ENCODE measurements at places on chromosomes 1 and 21.
A peak's percentile ranks its signal among the peaks of the same experiment; 100 is the strongest.

- no peak for DNase-seq
Observed at GRCh38 chr1:181179279-181179986, 90.9 kb downstream of the IER5 start.

DNA sequence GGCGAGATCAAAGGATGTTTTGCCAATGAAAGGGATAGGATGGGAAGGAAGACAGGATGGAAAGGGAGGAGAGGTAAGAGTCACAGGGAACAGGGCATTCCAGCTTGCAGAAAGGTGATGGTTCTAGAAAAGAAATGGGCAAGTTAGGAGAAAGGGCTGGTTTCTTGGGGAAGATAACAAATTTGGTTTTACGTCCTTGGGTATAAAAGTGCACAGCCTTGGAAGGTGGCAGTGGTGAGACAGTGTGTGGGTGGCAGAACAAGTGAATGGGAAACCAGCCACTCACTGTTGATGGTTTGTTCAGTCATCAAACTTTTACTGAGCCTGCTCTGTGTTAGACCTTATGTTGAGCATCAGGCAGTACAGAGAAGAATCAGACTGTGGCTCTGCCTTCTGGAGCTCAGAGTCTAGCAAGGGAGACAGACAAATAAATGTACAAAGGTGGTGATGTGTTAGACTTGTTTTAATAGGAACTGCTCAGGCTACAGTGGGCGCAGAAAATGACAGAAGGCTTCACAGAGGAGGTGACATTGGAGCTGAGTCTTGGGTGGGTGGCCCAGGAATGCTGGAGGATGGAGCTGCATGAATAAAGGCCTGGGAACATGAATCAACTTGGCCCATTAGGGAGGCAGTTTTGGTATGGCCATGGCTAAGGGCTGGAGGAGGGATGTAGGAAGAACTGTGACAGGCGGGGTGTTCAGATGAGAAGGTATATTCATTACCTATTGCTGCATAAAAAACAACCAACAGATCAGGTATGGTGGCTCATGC, 76.3 kb downstream of the EPHB2 start:
- DNase-seq, result no peak

DNA sequence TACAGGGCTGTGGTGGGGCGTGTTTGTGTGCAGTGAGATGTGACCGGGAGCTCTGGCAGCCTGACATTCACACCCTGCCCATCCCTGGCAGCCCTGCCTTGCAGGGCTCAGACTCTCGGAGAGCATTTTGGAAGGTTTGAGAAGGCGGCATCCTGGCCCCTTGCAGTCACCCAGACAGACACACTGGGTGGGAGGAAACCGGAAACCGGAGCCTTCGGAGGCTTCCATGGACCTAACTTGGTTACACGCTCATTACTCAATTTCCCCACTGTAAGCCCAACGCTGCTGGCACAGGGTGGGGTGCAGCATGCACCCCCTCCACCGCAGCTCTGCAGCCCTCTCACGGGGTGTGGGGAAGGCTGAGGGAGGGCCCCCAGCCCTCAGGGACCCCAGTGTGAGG, 22.2 kb upstream of the RSPO1 start:
- no peak for DNase-seq

DNA sequence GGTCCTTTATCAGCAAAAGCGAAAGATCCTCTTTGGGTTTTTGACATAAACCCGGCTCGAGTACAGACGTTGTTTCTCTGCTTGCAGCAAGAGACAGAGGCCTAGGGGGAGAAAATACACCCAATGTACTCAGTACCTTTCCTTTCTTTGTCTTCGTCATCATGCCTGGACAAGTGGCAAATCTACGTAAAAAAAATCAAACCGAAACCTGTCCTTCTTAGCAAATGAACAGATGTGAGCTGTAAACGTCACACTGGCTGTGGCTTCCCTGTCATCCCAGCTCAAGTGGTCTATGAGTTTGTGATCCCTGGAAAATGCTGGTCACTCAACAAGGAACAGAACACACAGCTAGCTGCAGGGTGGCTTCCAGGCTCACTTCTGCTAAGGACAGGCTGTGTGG, 39.9 kb downstream of the STPG1 start:
- DNase-seq, result no peak

- no peak for DNase-seq
Observed at GRCh38 chr1:97379387-97380075, 541.3 kb downstream of the DPYD start.

GRCh38 chr1:67759692-67760029, 73.6 kb downstream of the GNG12 start:
- DNase-seq, result no peak

GRCh38 chr1:94783342-94784189, 36.6 kb upstream of the SLC44A3 start:
- no peak for DNase-seq

DNA sequence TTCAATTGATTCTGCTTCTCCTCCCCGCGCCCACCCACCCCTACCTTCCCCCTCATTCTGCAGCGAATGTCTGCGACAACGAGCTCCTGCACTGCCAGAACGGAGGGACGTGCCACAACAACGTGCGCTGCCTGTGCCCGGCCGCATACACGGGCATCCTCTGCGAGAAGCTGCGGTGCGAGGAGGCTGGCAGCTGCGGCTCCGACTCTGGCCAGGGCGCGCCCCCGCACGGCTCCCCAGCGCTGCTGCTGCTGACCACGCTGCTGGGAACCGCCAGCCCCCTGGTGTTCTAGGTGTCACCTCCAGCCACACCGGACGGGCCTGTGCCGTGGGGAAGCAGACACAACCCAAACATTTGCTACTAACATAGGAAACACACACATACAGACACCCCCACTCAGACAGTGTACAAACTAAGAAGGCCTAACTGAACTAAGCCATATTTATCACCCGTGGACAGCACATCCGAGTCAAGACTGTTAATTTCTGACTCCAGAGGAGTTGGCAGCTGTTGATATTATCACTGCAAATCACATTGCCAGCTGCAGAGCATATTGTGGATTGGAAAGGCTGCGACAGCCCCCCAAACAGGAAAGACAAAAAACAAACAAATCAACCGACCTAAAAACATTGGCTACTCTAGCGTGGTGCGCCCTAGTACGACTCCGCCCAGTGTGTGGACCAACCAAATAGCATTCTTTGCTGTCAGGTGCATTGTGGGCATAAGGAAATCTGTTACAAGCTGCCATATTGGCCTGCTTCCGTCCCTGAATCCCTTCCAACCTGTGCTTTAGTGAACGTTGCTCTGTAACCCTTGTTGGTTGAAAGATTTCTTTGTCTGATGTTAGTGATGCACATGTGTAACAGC, 339.9 kb downstream of the NTNG1 start:
- DNase-seq, result no peak

- DNase-seq, result no peak
Observed at GRCh38 chr1:86197206-86197855, 40.8 kb upstream of the COL24A1 start.

- no peak for DNase-seq
Observed at GRCh38 chr1:100734676-100735075, 15.1 kb downstream of the VCAM1 start.

DNA sequence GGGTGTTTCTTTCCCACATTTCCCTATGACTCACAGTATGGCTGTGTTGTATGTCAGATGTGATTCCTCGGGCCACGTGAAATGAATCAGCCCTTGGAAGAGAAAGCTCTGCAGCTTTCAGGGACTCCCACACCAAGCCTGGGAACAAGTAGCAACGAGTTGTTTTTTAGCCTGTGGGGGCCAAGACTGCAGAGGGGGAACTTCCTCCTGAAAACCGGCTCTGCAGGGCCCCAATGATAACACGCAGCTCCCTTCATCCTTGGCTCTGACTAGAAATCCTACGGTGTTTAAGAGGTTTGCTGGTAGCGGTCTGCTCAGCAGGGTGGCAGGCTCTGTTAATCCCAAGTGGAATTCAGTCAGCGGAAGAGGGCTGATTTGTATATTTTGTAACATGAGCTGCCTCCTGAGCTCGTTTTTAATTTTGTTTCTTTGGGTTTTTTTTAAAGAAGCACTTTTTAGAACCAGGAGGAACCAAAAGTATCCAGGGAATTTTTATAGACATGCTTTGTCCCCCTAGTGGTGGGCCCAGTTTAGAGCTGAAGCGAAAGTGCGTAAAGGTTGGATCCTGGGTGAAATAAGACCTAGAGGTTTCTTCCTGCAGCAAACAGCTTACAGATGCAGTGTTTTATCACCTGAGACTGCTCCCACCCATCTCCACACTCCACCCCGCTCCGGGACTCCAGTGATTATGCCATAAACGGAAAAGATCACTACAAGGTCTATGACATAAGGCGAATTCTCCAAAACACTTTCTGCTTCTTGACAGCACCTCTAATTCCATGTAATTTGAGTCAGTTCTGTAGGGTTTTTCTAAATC, 48.8 kb downstream of the LAMC2 start:
- peak; percentile 93 for DNase-seq

- peak; percentile 61 for DNase-seq
Observed at GRCh38 chr21:45511661-45512431, 30.4 kb downstream of the SLC19A1 start.

GRCh38 chr1:214349781-214350180, 68.8 kb downstream of the SMYD2 start:
- peak; percentile 69 for DNase-seq

DNA sequence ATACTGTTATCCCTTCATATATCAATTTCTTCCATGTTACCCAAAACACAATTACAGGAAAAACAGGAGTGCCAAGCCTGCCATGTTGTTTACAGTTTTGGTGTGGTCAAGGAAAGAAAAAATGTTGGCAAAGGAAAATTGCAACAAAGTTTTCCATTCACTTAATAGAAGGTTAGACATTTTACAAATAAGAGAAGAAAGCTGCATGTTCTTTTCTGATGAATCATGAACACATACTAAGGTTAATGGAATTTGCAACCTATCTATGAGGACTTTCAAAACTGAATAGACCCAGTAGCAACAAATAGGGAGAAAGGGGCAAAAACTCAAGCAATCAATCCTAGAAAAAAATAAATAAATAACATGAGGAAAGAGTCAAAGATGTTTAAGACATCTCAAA, 556.7 kb downstream of the DPYD start:
- no peak for DNase-seq

GRCh38 chr1:23727362-23727811, 15.9 kb upstream of the ELOA start:
- DNase-seq, result no peak

GRCh38 chr21:31459457-31459856, 115.4 kb upstream of the TIAM1 start:
- peak; percentile 72 for DNase-seq

GRCh38 chr21:38267136-38267755, 10.5 kb downstream of the KCNJ15 start:
- DNase-seq, result no peak

DNA sequence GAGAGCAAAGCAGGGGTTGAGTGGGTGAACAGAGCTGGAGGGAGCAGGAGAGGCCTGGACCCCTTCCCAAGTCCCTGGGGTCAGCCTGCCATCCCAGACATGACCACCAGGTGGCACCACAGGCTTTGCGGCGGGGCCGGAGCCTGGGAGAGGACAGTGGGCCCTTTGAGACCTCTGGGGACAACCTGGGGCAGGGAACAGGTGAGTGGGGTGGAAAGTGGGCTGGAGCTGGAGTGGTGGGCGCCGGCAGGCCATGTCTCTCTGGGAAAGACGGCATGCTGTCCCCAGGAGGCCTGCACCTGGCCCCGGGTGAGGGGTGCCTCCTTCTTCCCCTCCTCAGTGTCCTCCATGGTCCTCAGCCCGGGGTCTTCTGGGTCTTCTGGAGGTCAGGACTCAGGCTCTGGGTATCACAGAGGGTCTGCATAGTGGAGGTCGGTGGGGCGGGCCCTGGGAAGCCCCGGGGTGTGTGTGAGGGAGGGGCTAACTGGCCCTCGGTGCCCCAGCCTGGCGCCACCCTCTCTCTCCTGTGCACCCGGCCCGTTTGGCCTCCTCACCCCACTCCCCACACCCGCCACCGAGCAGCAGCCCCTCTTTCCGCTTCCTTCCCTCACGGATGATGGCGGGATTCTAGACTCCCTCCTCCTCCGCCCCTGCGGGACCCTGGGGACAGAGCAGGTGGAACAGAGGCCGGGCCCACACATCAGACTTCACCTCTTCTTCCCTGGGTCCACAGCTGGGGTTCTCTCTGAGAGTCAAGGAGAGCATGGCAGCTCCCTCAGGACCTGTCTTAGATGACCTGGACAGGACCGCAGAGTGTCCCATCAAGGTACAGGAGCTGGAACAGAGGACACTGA, 28.5 kb upstream of the PKP1 start:
- peak; percentile 98 for DNase-seq

GRCh38 chr1:198936371-198937083, 297.7 kb downstream of the PTPRC start:
- no peak for DNase-seq

DNA sequence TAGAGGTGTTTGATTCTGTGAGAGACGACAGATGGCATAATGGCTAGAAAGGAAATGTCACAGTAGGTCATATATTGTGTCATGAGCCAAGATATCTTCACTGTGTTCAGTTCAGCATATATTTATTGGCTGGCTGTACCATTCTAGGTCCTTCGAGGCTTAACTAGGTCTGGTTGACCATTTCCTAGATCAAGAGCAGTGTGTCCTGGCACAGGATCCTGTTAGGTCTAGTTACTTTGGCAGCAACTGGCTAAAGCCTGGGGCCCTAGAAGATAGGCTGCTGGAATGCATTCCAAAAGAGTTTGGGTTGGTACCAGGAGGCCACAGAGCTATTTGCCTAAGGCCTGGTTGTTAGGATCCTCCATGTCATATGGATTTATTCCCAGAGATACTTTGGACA, 20.9 kb downstream of the ZBTB40 start:
- no peak for DNase-seq

- peak; percentile 50 for DNase-seq
Observed at GRCh38 chr1:202143011-202143767, 1.3 kb downstream of the ARL8A start.

GRCh38 chr1:159911326-159912070, 11.5 kb upstream of the CFAP45 start:
- DNase-seq, result no peak

- DNase-seq, result no peak
Observed at GRCh38 chr1:98988904-98989555, 15.6 kb downstream of the PLPPR5 start.

GRCh38 chr21:26140164-26140579, 30.4 kb downstream of the APP start:
- no peak for DNase-seq

DNA sequence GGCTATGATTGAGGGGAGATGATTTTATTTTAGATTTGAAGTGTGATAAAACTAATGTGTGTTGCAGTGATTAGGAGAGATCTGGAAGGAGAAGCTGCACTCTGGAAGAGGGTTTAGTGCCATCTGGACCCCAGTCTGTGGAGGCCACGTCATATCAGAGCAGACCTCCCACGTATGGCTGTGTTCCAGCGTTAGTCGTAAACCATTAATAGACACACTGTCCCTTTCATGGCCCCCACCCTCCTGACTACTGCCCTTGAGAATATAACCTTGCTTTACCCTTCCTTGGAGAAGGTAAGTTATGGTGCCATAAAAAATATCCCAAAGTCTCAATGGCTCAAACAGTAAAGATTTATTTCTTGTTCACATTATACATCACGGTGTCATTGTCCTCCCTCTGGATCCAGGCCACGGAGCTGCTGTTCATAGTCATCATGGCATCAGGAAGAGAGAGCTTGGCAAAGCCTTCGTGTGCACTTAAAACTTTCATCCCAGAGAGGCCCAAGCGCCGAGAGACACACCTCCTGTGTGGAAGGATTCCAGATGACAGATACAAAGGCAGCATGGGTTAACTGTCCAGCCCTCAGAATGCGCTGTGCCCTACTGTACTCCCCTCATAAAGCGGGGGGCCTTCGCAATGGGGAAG, 33.2 kb downstream of the RHOU start:
- DNase-seq, result no peak

All from endodermal cell (in vitro differentiated cells).